Posterior vena cava (tissue), 2 donors: ENCODE measurements at places on chromosomes 3 and 15. TPM values are rescaled to one million over a fixed set of nuclear protein-coding genes. Genes with fewer than 3 reads are reported as not detected.
A peak's percentile ranks its signal among the peaks of the same experiment; 100 is the strongest.

DNA sequence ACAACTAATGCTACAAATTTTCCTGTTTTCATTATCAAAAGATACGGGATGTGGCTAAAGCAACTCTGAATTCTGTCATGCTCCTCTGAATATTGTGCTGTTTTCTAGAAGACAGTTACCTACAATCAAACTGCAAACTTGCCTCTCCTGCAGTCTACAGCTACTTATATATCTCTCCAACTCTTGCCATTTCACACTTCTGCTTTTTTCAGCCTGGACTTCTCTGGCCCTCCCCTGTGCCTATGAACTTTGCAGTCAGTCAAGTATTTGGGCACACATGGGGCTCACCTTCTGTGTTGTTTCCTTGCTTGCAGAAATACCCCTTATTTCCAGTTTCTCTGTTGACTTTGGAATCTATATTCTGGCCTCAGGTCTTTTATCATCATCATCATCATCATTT, 575.6 kb downstream of the GRM7 start:
- DNase-seq = no peak

DNA sequence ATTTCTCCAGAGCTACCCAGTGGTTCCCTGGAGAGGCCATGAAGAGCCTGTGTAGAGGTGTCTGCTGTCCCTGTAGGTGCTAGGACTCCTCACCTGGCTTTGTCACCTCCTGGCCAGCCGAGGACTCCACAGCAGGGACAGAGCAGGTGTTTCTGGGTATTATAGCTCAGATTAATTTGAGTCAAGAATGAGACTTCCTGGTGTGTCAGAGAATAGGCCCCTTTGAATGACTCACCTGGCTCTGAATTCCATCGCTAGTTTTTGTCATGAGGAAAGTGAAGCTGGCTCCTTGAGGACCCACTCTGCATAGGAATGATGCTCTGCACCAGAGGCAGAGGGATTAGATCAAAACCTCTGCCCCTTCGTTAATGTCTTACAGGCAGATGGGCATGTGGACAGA, 167.5 kb upstream of the TOPAZ1 start:
- no peak for DNase-seq

DNA sequence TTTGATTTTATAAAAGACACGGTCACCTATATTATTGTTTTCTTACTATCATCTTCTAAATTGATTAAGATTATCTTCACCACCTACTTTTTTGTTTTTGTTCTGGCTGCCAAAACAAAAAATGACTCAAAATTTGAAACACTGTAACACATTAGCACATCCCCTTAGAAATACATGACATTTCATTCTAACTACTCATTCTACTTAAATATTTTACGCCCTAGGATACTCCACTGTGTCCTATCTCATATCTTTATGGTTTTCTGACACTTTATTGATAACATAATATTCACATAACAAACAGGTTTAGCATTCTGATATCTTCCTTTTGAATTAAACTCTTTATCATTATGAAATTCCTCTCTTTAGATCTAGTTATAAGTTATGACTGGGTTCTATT, 656.2 kb downstream of the GBE1 start:
- DNase-seq = no peak

- DNase-seq = no peak
These were observed 52.5 kb upstream of the CHRM5 start for GRCh38 chr15:33915571-33916407.

DNA sequence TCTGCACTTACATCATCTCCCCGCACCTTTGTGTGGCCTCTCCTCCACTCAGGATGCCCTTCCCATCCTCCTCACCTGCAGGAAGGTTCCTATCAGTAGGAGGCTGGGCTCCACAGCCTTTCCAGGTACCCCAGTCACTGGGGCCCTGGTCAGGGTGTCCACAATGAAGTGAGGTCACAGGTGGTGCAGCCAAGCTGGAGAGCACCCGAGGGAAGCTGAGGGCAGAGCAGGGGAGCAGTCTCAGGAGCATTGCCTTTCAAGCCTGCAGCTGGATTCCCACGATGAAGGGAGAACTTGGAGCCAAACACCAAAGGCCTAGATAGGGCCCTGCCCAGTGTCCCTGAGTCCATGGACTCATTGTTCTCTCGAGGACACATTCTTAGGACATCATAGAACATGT, 23.6 kb downstream of the MGLL start:
- DNase-seq = no peak

- DNase-seq = no peak
These were observed 412.4 kb upstream of the CBLB start for GRCh38 chr3:106281221-106281620.

DNA sequence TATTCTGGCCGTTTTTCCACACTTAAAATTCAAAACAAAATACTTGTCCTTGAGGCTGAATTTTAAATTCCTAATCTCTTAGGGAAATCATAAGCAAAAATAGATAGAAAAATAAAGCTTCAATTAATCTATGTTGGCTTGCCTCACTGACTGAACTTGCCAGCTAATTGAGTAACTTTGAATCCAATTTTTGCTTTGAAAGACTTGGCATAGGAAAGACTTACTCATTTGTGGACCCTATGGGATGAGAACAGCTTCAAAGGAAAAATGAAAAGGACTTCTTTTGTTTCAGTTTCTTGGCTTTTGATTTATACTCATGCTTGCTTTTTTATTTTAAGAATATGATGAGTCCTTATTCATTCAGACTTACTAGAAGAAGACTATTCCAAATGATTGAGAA, 370.7 kb upstream of the RARB start:
- no peak for DNase-seq

DNA sequence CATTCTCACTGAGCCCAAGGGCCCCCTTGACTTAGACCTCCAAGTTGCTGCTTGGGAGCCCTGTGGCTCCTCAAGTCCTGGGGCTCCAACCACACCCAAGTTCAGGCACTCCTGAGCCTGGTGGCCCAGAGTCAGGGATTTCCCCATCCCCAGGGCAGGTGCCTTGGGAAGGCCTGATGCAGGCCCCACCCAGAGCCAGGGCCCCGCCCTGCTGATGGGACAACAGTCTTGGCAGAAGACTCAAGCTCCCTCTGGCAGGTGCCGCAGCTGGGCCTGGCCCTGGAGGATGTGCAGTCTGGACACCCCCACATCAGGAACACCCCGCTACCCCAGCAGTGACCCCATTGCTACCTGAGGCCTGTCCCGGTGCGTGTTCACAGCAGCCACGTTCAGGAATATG, 17.7 kb upstream of the SHISA5 start:
- no peak for DNase-seq

DNA sequence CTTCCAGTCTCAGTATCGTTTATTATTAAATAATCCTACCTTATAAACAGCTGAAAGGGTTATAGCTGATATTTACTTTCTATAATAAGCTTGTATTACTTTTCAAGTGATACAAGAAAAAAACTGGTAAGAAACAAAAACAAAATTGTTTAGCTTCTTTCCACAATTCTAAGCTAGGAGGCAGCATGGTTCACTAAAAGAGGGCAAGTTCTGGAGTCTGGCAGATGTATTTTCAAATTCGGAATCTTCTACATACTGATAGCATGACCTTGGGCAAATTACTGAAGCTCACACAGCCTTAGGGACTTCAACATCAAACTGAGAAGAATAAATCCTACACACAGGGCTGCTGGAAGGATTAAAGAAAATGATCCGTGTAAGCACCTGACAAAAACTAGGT, 15.4 kb downstream of the C15orf62 start:
- DNase-seq = no peak

- no peak for DNase-seq
These were observed 130.2 kb upstream of the ATP2B2 start for GRCh38 chr3:10635446-10636076.

DNA sequence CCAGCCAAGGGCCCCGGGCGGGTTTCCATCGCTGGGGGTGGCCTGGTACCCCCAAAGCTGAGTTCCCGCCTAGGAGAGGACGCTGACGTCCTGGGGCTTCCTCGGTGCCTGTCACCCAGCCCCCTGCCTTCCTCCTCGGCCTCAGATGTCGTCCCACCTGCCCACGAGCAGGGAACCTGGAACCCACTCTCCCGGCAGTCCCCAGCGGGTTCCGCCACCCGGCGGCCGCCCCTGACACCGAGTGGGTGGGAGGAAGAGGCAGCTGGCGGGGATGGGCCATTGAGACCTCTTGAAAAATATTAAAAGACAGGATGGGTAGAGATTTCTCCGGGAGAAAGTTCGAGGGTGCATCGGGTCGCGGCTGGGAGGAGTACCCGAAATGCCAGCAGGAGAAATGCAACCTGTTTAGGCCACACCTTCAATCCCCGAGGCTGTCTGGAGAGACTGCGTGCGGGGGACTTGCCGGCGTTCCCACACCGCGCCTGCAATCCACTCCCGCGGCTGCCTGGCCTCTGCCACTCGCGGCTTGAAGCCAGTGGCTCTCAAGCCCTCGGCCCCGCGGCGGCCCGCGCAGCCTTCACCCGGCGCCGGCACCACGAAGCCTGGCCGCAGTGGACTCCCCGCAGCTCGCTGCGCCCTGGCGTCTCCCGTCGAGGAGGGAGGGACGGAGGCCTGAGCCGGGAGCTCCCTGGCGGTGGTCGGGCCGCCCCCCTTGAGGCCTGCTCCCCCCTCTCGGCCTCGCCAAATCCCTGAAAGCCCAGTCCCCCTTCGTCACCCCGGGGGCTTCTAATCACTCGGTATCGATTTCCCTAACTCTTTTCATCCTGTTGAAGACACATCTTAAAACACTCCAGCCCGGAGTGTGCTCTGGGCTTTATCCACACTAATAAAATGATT, 8.6 kb upstream of the NR2F2 start:
- DNase-seq = peak; percentile 87

DNA sequence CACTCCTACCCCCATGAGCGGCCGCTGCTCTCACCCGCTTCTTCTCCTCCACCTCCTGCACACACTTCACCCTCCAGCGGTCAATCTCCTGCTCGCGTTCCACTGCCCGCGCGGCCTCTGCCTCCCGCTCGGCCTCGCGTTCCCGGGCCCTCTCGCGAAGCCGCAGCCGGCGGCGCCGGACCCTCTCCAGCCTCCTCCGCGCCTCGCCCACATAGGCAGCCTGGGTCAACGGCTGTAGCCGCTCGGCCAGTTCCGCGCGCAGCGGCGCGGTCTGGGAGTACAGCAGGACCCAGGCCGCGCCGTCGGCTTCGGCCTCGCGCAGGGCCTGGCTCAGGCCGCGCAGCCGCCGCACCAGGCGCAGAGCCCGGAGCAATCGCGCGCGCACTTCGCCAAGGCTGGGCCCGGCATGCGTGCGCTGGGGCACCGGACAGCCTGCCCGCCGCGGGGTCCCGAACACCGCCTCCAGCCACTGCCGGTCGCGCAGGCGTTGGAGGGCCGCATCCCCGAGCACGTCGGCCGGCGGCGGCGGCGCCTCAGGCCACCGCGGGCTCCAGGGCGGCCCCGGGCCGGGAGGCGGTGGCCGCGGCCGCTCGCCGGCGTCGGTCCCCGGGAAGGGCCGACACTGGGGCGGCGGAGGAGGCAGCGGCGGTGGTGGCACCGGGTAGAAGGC, 595 bp downstream of the PDCD7 start:
- DNase-seq = peak; percentile 84

- no peak for DNase-seq
These were observed 28.8 kb downstream of the XRN1 start for GRCh38 chr3:142418926-142419592.

DNA sequence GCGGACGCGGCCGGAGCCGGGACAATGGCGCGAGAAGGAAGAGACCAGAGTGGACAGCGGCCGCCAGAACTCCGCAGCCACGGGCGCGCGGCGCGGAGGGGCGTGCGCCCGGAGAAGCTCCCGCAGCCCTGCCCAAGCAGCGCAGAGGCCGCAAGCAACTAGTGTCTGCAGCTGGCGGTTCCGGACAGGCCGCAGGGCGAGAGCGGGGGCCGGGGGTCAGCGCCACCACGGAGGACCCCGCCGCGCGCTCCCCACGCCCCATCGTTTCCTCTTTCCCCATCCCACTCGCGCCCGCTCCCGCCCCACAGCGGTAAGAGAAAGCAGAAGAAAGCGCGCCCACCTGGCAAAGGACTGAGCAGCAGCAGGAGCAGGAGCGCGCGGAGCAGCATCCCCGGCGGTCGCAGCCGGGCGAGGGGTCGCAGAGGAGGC, 440 bp downstream of the PRTG start:
- peak; percentile 83 for DNase-seq

DNA sequence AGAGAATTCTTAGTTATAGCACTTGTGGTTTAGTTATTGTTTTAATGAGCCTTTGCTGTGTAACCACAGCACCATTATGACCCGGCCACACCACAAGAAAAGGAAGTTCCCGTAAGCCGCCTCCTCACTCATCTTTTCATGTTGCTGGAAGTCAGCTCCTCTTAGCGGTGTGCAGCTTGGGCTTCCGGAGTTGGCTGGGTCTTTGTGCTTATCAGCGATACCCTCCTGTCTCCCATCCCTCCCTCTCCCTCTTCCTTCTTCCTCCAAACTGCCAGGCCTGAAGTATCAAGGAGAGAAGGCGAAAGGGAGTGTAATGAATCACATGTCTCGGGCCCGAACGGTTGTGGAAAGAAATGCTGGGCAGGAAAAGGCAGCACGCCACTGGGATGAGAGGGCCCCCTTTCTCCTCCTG, 353.5 kb downstream of the MCTP2 start:
- DNase-seq = no peak

- DNase-seq = no peak
These were observed 36.2 kb upstream of the FILIP1L start for GRCh38 chr3:100150473-100150872.

GRCh38 chr3:64575211-64575844, 112.5 kb downstream of the ADAMTS9 start:
- no peak for DNase-seq

GRCh38 chr3:111769110-111769991, 89.7 kb upstream of the PHLDB2 start:
- no peak for DNase-seq

- DNase-seq = no peak
These were observed 428.4 kb upstream of the MDFIC2 start for GRCh38 chr3:70740872-70741271.

DNA sequence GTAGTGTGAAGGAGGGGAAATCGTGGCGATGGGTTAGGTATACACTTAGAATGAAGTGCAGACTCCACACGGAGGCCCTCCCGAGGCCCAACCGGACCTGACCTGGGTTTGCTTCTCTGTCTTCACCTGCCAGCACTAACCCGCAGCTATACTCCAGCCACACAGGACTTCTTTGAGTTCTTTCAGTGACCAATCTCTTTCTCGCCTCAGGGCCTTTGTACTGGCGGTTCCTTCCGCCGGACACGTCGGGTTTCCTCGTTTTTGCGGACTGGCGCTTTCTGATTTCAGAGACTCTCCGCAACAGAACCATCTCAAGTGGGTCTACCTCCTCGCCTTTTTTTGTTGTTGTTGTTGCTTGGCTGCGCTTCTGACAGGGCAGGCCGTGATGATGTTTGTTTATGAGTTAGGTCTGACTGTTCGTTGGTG, at the start of gene NEIL1:
TSS of gene NEIL1 (plus strand) at position 244 of the 426 bp plus-strand sequence. CDS start 1,867 bp downstream, outside the sequence.
- DNase-seq = peak; percentile 75

GRCh38 chr15:62472616-62473299, 307.7 kb upstream of the C2CD4B start:
- peak; percentile 85 for DNase-seq

ARGFX gene
- total RNA-seq = not detected

BUB1B gene
- 1.2 TPM for total RNA-seq

CELF6 gene
- total RNA-seq = 1.6 TPM

RHCG gene
- total RNA-seq = not detected

IL17RD gene
- total RNA-seq = 17.9 TPM

SEMA4B gene
- total RNA-seq = 22.7 TPM

NPAP1 gene
- not detected for total RNA-seq

PCBP4 gene
- 53.2 TPM for total RNA-seq

CFAP161 gene
- total RNA-seq = not detected

CNTN4 gene
- 66.5 TPM for total RNA-seq

PROK2 gene
- total RNA-seq = 0.67 TPM

ZNF385D gene
- total RNA-seq = 32.7 TPM

HESX1 gene
- total RNA-seq = 0.62 TPM

DPP8 gene
- total RNA-seq = 40.9 TPM

WHAMM gene
- total RNA-seq = 6.7 TPM

STRIT1 gene
- not detected for total RNA-seq

LDHAL6B gene
- not detected for total RNA-seq

DUOX1 gene
- 4.4 TPM for total RNA-seq

SAMD7 gene
- total RNA-seq = not detected
